RPMI7951 (cell line): ENCODE measurements at places on chromosomes 5 and 9. TPM values are rescaled to one million over a fixed set of nuclear protein-coding genes. Genes with fewer than 3 reads are reported as not detected.

TAF11L10 gene
- not detected in 2 replicates for total RNA-seq

PRDM9 gene
- total RNA-seq, result not detected in 2 replicates

PCA3 gene
- not detected in 2 replicates for total RNA-seq

ZNF366 gene
- total RNA-seq, result not detected in 2 replicates

ABO gene
- total RNA-seq, result not detected in 2 replicates

CCDC112 gene
- total RNA-seq, result 8.4 and 8.9 TPM in 2 replicates

BHMT2 gene
- not detected in 2 replicates for total RNA-seq

PCDHGA3 gene
- total RNA-seq, result 0.12 and 0.39 TPM in 2 replicates

PRSS3 gene
- 2.6 and 7.1 TPM in 2 replicates for total RNA-seq

ANKRD18B gene
- not detected in 2 replicates for total RNA-seq

OLFM1 gene
- 0.12 and 0.29 TPM in 2 replicates for total RNA-seq

NAIP gene
- 0.72 and 0.78 TPM in 2 replicates for total RNA-seq

CD180 gene
- under 0.01 TPM in 1 of 2 replicates, not detected in the other for total RNA-seq

IRX1 gene
- not detected in 2 replicates for total RNA-seq

HRH2 gene
- 4.4 and 5.3 TPM in 2 replicates for total RNA-seq

PCDHA11 gene
- total RNA-seq, result not detected in 2 replicates
